B cell (primary cell): ENCODE measurements at places on chromosomes 2 and 18.

- no peak for DNase-seq
Observed at GRCh38 chr2:109125593-109126500, 3.2 kb upstream of the SH3RF3 start.

GRCh38 chr2:147756069-147756468, 88.8 kb upstream of the ACVR2A start:
- DNase-seq, result no peak

- DNase-seq, result no peak
Observed at GRCh38 chr2:19911808-19912509, 10.2 kb upstream of the TTC32 start.

DNA sequence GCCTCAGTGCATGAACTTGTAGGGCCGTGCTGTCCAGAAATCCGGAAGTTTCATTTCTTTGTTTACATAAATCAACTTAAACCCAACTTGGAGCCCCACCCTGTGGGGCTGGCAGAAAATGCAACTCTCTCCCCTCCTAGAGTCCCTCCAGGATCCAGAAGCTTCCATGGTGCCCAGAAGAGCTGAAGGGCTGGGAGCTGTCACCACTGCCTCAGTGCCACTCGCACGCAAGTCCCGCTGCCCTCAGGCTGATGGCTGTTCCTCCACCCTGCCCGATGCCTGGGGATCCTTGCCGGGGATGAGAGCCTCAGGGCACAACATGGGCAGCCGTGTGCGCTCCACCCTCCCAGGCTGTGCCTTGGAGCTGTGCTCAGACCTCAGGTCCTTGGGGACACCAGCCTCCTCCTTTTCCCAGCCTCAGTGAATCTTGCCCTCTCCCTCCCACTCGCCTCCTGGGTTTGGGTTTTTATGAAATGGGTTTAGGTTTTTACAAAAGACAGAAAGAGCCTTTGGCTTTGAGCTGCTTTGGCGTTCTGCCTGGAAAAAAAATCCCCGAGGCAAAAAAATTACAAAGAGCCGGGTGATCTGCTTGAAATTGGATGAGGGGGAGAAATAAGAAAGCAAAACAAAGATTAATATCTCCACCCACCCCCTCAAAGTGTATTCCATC, 155.2 kb downstream of the TWIST2 start:
- DNase-seq, result no peak

DNA sequence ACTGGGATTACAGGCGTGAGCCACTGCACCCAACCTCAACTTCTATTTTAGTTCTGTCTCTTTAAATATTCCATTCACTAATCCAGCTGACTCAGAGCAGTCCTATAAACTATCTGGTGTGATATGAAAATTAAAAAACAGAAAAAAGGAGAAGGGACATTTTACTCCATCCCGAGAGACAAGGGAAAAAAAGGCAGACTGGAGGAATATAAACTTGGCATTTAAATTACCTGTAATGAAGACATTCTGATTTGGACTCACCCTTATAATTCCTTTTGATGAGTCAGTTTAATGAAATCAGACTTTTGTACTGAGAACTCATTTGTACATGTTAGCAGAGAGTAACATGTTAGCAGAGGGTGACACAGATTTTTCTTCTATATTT, 74.8 kb upstream of the RIOK3 start:
- DNase-seq, result no peak

GRCh38 chr2:121028577-121028976, 256.4 kb downstream of the TFCP2L1 start:
- DNase-seq, result no peak

DNA sequence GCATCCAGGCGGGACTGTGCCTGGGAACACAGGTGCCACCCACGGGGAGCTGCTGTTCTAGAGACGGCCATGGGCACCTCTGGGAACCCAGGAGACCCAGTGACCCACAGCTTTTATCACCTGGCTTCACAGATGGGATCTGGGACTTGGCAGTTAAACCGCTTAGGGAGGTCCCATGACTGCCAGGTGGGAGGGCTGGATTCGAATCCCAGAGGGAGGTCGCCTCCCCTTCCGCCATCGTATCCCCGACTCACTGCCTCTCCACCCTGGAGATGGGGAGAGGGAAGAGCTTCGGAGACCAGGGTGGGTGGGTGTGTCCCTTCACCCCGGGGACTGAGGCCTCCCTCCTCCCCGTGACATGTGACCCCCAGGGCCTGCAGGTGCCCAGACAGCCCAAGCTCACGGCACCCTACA, 169.4 kb downstream of the RTP5 start:
- DNase-seq, result no peak

DNA sequence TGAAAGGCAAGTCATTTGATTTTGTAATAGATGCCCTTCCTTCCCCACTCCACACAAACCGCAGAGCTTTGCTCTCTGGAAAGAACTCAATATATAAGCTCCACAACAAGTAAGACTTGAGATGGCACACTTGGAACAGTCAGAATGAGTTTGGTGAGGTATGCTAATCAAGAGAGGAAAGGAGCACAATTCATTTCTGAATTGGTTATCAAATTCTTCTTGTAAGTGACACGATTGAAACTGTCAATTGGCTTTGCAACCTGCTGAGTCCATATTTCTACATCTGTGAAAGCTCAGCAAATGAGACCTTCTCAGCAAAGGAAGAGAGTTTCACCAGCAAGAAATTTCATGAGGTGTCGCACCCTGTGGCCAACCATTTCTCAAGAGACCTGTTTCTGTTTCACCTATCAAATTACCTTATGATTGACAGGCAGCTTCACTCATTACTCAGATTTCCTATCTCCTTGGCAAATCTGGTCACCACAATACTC, 19.1 kb downstream of the CTLA4 start:
- no peak for DNase-seq
